Left renal cortex interstitium (tissue), 4 donors: ENCODE measurements at places on chromosomes 1 and 21. TPM values are rescaled to one million over a fixed set of nuclear protein-coding genes. Genes with fewer than 3 reads are reported as not detected.

KRTAP19-7 gene
- polyA plus RNA-seq: not detected

PRKAA2 gene
- 24.0 TPM for polyA plus RNA-seq

EXOC8 gene
- polyA plus RNA-seq: 10.2 TPM

GFI1 gene
- 0.47 TPM for polyA plus RNA-seq

SRSF10 gene
- 279 TPM for polyA plus RNA-seq

LCE6A gene
- polyA plus RNA-seq: not detected

UBE2U gene
- 0.13 TPM for polyA plus RNA-seq

TNN gene
- 2.4 TPM for polyA plus RNA-seq

EDARADD gene
- polyA plus RNA-seq: 7.2 TPM

LAMB3 gene
- 1.1 TPM for polyA plus RNA-seq

RAB7B gene
- 3.0 TPM for polyA plus RNA-seq

CELA2B gene
- polyA plus RNA-seq: 1.4 TPM

MOB3C gene
- 12.0 TPM for polyA plus RNA-seq

DNA sequence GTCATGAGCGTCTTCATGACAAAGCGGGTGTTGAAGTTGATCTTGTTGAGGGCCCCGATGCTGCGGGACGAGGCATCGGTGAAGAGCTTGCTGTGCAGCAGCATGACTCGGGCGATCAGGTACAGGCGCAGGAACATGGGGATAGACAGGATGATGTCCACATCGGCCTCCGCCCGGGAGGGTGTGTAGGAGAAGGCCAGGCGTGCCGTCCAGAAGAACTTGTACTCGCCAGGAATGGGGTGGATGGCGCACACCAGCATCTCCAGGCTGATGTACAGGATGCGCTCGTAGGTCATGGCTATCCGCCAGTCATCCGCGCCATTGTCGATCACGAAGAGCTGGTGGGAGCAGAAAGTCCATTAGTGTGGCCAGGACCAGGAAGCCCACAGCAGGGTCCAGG is 98.0 kb downstream of the KCNN3 start:
- DNase-seq: no peak

- DNase-seq: no peak
Measured at GRCh38 chr1:56396581-56396980, 182.8 kb downstream of the PLPP3 start.

GRCh38 chr1:40394491-40395172 is 21.1 kb downstream of the SMAP2 start:
- DNase-seq: no peak

- no peak for DNase-seq
Measured at GRCh38 chr1:232421143-232421796, 208.7 kb downstream of the SIPA1L2 start.

GRCh38 chr1:17851056-17851455 is 95.9 kb downstream of the ACTL8 start:
- DNase-seq: no peak

DNA sequence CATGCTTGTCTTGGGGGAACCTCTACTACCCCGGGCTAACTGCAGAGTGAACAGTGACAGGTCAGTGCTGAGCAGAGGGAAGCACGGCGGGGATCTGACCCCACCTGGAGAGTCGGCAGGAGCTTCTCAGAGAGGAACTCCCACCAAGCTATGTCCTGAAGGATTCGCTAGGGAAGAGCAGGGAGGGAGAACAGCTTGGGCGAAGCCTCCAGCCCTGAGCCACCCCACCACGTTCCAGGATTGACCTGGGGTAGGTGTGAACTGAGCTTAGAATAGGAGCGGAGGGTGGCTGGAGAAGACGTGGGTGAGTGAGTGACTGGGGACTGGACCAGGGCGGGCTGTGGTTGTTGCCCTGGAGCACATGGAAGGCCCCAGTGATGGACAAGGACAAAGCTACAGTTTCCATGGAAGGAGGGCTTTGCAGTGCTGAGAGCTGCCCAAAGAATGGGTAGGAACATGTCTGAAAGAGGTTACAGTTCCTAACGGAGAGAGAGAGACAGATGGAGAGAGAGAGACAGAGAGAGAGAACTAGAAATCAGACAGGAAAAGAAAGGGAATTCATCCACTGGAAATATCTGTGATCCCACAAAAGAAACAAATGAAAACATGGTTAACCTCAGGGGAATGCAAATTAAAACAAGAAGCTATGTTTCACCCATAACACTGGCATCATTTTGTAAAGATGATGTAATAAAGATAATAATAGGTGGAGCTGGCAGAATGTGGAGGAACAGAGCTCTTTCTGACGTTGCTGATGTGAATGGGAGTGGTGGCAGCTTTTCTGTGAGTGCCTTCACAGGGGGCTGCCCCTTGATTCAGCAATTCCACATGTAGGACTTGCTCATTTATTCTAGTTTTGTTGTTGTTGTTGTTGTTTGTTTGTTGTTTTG is 17.2 kb downstream of the BSND start:
- no peak for DNase-seq

DNA sequence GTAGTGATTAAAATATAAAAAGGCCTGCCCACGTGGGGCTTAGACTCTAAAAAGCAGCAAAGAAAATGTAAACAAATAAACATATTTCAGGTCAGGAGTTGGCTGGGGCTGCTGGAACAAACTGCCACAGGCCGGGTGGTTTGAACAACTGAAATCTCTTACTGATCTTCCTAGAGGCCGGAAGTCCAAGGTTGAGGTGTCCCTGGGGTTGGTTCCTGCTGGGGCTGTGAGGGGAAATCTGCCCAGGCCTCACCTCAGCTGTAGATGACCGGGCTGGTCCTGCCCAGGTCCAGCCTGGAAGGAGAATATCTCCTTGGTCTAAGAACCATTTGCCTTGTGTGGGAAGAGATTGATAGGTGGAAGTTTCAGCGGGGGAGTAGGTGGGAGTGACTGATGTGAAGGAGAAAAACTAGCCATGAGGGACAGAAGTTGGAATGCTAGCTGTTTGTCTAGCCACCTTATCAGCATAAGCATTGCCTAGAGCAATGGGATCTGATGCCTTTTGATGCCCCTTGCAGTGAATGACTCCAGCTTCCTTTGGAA is 221.1 kb downstream of the DYRK1A start:
- no peak for DNase-seq

DNA sequence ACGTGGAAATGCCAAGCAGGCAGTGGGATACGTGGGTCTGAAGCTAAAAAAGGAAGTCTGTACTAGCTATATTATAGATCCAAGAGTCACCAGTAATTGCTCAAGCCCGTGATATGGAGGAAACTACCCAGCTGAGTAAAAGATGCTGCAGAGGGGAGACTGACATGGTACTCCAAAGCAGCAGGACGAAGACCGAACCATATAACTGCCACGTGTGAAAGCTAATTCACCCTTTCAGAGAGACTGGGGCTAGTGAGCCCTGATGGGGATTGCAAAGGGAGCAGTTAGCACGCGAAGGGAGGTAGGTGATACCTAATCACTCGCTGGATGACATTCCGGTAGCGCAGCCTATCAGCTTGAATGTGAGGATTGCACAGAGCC is 316 bp downstream of the AP4B1 start:
- DNase-seq: no peak

GRCh38 chr21:43572446-43572845 is 86.8 kb downstream of the HSF2BP start:
- no peak for DNase-seq

- DNase-seq: no peak
Measured at GRCh38 chr1:42192106-42192505, 27.6 kb upstream of the GUCA2A start.

GRCh38 chr1:6912518-6912917 is 127.3 kb downstream of the CAMTA1 start:
- DNase-seq: no peak

GRCh38 chr1:24575905-24576587 is 20.2 kb downstream of the NCMAP start:
- no peak for DNase-seq

DNA sequence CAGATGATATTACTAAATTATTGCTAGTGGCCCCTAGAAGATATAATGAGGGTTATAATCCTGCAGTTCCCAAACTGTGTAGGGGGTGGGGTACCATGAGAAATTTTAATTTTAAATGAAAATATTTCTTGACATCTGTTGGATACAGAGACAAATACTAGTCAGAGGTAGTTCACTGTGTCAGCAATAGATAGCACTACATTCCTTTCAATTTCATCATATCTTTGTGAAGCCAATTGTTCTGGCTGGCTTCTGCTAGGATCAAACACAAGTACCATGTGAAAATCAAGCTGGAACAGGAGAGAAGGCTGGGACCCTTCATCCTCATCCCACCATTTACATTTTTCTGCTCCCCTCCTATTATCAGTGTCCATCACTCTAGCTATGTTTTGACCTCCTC is 208.1 kb downstream of the USH2A start:
- no peak for DNase-seq

GRCh38 chr1:160082487-160082886 is 1.1 kb downstream of the KCNJ9 start:
- DNase-seq: no peak

DNA sequence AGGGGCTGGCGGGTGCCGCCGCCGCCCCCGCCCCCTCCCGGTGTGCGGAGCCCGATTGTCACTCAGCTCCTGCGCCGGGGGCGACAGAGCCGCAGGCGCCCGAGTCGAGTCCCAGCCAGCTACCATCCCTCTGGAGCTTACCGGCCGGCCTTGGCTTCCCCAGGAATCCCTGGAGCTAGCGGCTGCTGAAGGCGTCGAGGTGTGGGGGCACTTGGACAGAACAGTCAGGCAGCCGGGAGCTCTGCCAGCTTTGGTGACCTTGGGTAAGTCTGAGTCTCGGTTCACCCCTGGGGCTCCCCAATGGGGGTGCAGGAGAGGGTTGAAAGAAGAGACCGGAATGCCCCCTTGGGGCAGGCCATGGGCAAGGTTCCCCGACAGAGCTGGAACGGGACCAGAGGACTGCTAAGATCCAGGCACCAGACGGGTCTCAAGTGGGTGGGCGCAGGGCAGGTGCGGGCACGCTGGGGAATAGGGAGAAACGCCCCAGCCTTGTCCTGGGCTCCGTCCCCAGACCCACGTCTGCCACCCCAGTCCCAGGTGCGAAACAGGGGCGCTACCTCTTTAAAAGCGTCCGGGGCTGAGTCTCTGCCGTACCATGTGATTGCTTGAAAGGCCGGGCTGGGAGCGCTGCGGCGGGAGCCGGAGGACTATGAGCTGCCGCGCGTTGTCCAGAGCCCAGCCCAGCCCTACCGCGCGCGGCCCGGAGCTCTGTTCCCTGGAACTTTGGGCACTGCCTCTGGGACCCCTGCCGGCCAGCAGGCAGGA is at the start of gene ADORA1:
TSS of gene ADORA1 (plus strand) at position 61 of the 765 bp plus-strand sequence. CDS start 1,116 bp downstream, outside the sequence.
- no peak for DNase-seq

GRCh38 chr21:36698385-36698980 is 432 bp upstream of the SIM2 start:
- DNase-seq: no peak

DNA sequence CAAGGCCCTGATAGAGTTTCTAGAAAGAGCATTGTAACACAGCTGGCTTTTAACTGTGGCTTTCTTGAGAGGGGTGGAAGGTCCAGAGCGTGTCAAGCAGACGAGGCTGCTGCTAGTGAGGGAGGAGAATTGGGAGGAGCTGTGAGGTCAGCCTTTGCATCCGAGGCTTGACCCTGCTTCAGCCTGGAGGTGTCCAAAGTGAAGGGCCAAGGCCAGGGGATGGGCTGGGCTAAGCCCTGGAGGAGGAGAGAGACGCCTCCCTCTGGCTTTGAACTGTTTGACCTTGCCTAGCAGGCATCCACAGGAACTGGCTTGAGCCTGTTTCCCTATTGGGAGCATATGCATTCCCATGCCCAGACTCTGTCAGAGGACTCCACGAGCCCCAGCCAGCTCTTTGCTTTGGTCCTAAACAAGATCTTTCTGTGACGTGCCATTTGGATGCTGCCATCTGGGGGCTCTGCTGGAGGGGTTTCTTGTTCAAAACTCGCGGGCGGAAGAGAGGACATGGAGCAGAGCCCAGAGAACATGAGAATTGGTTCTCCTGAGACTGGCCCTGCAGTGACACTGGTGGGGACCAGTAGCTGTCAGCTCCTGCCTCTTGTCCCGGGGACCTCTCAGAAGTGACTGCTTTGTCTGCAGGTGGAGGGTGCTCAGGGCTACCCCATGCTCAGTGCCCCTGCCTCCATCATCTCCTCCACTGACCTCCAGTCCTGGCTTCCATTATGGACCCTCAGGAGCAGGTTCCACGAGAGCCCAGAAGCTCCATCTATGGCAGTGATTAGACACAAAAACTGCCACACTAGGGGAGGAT is 5.5 kb downstream of the ACTRT2 start:
- DNase-seq: no peak

DNA sequence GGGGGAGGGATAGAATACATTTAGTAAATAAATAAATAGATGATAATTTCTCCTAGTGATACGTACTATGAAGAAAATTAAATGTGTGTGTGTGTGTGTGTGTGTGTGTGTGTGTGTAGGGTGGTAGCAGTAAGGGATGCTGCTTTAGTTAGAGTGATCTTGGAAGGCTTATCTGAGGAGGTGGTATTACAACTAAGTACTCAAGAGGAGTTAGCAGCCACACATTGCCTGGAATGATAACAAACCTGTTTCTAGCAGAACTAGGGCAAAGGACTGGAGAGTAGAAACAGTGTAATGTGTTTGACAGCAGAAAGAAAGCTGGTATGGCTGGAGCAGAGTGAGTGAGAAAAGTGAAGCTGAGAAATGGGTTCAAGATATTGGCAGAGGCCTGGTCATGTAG is 58.3 kb upstream of the FASLG start:
- DNase-seq: no peak

GRCh38 chr1:89121641-89122040 is 4.3 kb downstream of the GBP2 start:
- no peak for DNase-seq

GRCh38 chr1:209710847-209711246 is 6.2 kb downstream of the HSD11B1 start:
- DNase-seq: no peak

- DNase-seq: no peak
Measured at GRCh38 chr1:77014073-77014788, 147.0 kb downstream of the ST6GALNAC5 start.

DNA sequence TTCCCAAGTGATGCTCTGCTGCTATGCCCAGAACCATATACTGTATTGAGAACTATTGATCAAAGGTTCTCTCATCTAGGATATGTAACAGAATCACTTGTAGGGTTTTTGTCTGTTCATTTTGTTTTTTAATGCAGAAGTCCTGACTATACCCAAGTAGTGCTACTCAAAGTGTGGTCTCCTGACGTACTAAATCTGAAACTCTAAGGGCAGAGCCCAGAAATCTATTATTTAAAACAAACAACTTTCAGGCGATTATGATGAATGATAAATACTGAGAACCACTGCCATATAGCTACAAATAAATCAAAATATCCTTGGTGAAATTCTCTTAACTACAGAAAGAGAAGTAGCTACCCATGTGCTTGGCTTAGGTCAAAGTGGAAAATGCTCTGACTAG is 10.1 kb downstream of the ZZZ3 start:
- DNase-seq: no peak

DNA sequence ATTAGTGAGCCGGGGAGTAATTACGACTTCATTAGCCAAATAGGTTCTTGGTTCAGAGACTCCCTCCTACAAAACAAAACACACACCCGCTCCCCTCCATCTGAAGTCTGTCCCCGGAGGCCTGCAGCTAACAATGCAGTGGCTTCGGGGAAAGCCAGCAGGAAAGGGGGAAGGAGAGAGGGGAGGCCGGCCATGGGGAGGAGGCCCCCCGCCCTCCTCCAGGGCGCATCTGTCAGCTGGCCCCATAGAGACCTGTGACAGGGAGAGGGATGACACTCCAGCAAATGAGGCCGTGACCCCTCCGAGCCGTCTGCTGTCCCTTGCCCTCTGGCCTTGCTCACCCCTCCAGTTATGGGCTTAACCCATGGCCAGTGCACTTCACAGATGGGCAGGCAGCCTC is 12.1 kb upstream of the CNTN2 start:
- no peak for DNase-seq
